IPS DF 19.7 (cell line): ENCODE measurements at places on chromosomes 6 and 20.

DNA sequence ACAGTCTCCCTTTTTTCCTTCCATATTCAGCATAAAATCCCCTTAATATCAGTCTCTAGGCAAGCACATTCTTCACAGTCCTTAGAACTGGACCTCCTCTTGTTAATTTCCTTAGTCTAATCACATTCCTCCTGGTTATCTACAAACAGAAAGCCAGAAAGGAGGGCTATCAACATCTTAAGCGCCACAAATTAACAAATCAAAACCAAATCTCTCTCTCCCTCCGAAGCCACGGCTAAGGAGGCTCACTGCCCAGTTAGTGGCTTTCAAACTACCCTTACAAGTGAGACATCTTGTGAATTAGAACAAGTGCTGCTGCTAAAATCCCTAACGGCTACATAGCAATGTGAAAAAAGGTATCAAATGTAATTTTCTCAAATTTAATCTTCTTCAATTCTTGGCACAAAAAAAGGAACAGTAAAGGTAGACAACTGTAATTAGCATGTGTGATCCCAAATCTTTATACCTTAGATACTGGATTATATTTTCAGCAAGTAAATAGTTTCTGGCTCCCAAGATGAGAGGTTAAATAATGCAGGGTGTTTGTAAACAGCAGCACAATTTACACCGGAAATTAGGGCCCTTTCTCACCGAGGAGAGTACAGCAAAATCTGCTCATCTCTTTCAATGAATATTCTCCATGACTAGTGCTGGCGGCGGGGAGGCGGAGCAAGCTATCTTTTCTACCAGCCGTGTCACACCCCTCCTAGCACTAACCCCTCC lies 1.4 kb upstream of the TRIM39 start:
- DNase-seq: no peak

GRCh38 chr6:2182251-2182650 lies 63.2 kb downstream of the GMDS start:
- no peak for DNase-seq

- DNase-seq: no peak
These were observed 56.4 kb downstream of the UQCC1 start for GRCh38 chr20:35355372-35355771.

- no peak for DNase-seq
These were observed 45.1 kb downstream of the KHDC1L start for GRCh38 chr6:73180076-73180738.

DNA sequence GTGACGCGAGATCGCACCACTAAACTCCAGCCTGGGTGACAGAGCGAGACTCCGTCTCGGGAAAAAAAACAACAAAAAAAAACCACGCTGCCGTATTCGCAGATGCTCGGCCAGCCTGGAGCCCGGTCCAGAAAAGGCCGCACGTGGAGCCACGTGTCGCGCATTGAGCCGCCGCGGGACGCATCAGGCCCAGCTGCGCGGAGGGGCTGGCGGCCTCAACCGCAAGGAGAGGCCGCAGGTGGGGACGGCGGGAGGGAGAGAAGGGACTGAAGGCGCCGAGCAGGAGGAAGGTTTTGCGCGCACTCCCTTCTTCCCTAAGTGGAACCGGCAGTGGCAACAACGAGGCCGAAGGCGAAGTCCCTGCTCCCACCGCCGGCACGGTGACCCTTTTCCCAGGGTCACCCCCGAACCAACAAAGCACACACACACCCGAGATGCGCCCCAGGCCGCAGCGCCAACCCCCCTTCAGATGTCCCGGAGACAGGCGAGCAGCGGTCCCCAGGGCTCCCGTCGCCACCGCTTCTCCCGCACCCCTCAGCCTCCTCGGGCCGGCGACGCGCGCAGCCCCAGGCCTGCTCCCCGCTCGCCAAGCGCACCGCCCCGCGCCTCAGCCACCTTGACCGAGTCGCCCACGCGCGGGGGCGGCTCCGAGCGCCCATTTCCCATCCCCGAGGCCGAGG lies 681 bp downstream of the SYCP2 start:
- no peak for DNase-seq

DNA sequence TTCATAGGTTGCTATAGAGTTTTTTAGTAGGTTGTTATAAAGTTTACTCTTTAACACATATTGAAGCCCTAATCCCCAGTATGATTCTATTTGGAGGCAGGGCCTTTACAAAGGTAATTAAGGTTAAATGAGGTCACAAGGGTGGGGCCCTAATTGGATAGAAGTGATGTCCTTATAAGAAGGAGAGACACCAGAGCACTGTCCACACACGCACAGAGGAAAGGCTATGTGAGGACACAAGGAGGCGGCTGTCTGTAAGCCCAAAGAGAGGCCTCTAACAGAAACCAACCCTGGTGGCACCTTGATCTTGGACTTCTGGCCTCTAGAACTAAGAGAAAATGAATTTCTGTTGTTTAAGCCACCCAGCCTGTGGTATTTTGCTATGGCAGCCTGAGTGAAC lies 98.5 kb downstream of the GJA10 start:
- no peak for DNase-seq
